ENCODE measurements at places on chromosomes 1 and 21. TPM values are rescaled to one million over a fixed set of nuclear protein-coding genes. Genes with fewer than 3 reads are reported as not detected.
A peak's percentile ranks its signal among the peaks of the same experiment; 100 is the strongest.

GRCh38 chr1:169762699-169763098, 28.8 kb upstream of the SELE start:
- no peaks in the 10 kb centered on the region for H3K36me3 ChIP-seq
- DNase-seq = no peak
- no peaks in the 10 kb centered on the region for H3K27me3 ChIP-seq
- no peak overlapping the region for H3K4me3 ChIP-seq

DNA sequence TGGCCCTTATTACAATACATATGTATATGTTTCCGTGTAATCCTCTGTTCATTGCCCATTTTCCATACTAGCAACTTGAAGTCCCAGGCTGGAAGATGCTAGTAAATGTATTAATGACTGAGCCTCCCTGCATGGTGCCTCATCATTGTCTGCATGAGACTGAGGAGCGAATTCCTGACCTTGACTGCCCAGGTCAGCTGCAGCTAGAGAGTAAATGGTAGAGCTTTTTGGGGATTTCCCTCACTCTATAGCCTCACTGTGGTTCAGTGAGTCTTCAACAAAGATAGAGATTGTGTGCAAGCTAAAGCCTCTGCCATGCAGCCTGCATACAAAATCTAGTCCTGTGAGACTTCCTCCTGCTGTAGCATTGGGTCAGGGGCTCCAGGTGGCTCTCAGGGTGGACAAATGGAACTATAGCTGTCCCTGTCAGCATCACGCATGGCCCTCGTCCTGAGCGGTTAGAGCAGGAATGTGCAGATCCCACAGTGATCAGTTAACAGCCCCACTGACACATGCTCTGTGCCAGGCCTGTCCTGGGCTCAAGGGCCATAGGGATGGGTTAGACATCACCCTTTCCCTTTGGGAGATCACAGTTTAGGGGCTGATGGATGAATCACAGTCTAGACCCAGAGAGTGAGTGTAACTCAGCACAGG, 741.7 kb downstream of the MATN1 start:
- DNase-seq = no peak
- H3K4me3 ChIP-seq = no peak overlapping the region
- H3K27ac ChIP-seq = no peak overlapping the region
- no peaks in the 10 kb centered on the region for H3K4me1 ChIP-seq
- H3K27me3 ChIP-seq = peaks cover 33% of the 10 kb centered on the region
- no peaks in the 10 kb centered on the region for H3K36me3 ChIP-seq

- peaks cover 76% of the 10 kb centered on the region for H3K27me3 ChIP-seq
- H3K27ac ChIP-seq = no peak overlapping the region
Measured at GRCh38 chr1:2466958-2467554, 9.0 kb upstream of the PLCH2 start.

DNA sequence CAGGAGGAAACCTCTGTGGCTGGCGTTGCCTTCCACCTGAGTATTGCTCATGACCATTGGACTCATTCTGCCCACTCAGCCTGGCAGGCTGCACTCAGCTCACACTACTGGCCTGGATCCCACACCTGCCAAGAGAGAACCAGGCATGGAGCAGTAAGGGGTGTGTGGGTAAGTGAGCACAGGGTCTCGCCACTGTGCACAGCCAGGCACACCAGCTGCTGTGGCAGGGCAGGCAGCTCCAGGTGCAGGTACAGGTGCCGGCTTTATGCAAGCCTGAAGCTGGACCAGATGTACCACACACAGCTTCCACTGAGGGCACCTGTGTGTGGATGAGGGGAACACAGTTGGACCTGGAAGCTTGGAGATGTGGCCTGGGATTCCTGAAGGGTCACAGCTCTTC, 295.2 kb upstream of the SNX7 start:
- no peaks in the 10 kb centered on the region for H3K27me3 ChIP-seq
- H3K4me1 ChIP-seq = peaks cover 13% of the 10 kb centered on the region
- no peak overlapping the region for H3K27ac ChIP-seq
- no peak overlapping the region for H3K4me3 ChIP-seq

DNA sequence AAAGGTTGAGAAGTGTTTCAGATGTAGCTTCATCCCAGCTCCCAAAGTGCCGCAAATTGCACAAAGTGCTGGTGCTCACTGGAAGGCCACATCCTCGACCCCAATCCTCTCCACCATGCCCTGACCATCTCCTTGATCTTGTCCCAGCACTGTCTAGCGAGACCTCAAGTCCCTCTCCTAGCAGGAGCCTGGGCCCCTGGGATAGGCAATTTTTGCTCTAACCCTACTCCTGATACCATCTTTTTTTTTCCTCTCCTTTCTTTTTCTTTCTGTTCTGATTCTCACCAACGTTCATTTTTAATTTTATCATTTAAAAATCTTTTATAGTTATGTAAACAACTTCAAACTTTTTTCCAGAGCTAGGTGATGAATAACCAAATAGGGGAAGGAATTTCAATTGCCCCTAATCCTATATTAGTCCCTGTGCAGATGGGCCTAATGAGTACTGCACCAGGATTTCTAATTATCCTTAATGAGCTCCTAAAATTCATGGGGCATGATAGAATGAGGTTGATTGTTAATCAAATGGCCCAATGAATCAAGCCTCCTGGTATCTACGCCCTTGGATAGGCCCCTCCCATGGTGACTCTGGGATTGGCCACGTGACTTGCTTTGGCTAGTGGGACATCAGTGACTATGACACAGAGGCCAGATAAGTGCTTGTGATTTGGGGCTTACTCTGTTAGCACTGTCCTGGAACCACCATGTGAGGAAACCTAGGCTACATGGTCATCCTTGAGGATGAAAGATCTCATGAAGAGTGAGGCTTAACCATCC, 41.5 kb upstream of the TENT5B start:
- H3K27me3 ChIP-seq = no peaks in the 10 kb centered on the region
- DNase-seq = no peak
- H3K4me3 ChIP-seq = no peak overlapping the region

KLHDC7A gene
- total RNA-seq = not detected

DNA sequence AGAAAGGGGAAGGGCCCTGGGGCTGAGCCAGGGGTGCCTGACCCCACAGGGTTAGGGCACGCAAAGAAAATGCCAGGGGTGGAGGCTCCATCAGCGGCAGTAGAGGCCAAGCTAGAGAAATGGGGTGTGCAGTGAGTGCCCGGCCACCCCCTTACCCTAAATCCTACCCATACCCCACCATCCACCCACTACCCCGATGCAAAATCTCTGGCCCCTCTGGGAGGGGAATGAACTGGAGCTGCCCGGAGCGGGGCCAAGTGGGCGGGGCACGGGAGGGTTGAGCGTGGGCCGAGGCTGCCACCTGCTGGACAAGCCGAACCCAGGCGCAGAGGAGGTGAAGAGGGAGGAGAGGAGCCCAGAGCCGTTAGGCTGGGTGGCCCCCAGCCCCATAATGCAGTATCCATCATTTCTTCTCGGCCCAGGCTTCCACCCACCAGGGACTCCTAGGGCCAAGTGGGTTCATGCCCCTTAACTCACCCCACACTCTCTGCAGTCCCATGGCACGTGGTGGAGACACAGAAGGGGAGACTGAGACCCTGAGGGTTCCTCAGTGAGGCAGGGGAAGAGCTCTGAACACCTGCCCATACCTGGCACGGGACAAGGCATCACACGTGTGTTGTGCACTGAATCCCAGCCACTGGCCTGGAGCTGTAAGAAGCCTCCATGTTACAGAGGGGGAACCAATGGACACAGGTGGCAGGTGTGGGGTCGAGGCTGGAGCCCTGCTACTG, 1.4 kb upstream of the C1QC start:
- H3K27ac ChIP-seq = no peak overlapping the region
- no peaks in the 10 kb centered on the region for H3K4me1 ChIP-seq
- DNase-seq = peak; percentile 76

DNA sequence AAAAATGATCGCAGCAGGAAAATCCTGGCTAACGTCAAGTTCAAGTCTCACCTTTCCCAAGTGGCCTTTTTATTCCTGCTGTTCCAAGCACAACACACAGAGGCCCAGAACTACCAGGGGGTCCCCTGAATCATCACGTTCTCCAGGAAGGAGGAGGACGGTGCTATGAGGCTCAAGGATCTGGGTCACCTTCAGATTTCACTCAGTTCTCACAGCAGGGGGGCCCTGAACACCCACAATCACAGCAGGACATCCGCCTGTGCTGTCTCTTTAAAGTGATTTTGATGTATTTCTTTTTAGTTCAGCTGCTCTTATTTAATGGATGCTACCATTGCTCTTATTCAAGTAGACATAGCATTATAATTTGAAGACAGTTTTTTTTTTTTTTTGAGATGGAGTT, 173.4 kb downstream of the HUNK start:
- no peaks in the 10 kb centered on the region for H3K27me3 ChIP-seq
- no peaks in the 10 kb centered on the region for H3K4me1 ChIP-seq
- DNase-seq = peak; percentile 36
- H3K36me3 ChIP-seq = no peaks in the 10 kb centered on the region

CGN gene
- 2.6 TPM for total RNA-seq

TGFB2 gene
- 1.4 TPM for total RNA-seq

GRCh38 chr1:153649863-153650235, 8.7 kb upstream of the SNAPIN start:
- H3K36me3 ChIP-seq = peaks cover 27% of the 10 kb centered on the region
- no peaks in the 10 kb centered on the region for H3K27me3 ChIP-seq
- no peak for DNase-seq
- H3K4me3 ChIP-seq = no peak overlapping the region
- no peak overlapping the region for H3K27ac ChIP-seq
